ENCODE measurements at places on chromosomes 3 and 15.

DNA sequence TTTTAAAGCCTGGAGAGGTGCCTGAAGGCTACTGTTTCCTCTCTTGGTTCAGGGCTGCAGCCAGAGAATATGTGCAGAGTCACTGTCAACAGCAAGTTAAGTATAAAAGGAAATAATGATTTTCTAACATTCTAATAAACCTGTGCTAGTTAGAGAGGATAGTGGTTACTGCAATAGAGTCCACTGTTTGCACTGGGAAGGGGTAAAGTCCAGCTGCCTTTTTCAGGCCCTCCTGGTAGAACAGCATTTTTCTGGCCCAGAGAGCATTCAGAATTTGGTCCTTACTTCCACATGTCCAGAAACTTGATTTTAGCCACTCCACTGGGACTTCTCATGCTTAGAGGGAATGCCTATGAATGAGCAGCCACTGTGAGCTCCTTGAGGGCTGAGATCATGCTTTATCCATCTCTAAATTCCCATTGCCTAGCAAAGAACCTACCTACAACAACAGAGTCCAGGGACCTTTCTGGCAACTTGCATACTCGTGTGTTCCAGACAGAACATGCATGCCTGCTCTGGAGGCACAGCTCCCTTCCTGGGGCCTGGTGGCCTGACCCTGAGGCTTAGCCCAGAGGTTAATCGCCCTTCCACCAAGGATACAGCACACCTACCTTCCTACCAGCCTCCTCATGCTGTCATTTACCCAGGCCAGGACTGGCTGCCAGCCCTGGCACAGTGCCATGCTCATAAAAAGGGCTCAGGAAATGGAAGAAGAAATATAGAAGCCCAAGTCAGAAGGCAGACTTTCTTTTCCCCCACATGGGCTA is 50.3 kb upstream of the ATP13A3 start:
- peak; percentile 76 for DNase-seq

DNA sequence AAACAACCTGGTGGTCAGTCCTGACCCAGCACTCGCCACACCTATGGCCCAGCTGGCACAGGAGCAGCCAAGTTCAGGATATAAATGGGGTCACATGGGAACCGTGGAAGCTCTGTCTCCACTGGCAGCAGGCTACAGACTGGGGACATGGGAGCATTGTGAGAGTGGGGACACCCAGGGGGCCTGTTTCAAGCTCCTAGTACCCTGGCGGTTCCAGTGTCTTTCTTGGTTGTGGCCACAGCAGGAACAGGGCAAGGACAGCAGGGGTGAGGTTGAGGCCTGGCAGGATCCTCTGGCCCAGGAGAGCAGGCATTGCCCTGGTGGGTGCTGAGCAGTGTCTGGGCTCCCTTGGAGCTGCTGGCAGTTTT is 1.9 kb downstream of the CSK start:
- DNase-seq = no peak

DNA sequence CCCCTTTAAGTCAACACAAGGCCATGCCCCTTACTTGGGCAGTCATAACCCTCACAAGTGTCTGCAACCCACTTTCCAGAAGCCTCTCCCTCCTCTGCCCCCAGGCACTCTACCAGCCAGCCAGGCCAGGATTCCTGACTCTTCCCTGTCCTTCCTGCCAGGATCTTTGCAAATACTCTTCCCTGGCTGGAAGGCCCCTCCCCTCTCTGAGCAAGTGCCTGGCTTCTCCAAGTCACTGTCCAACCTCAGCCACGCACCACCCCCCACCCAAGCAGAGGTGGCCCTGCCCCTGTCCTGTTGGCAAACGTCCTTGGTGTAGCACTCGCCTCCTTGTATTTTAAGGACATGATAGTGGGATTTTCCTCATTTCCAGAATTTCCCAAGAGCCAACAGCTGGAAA is 54.7 kb upstream of the USP3 start:
- DNase-seq = no peak

DNA sequence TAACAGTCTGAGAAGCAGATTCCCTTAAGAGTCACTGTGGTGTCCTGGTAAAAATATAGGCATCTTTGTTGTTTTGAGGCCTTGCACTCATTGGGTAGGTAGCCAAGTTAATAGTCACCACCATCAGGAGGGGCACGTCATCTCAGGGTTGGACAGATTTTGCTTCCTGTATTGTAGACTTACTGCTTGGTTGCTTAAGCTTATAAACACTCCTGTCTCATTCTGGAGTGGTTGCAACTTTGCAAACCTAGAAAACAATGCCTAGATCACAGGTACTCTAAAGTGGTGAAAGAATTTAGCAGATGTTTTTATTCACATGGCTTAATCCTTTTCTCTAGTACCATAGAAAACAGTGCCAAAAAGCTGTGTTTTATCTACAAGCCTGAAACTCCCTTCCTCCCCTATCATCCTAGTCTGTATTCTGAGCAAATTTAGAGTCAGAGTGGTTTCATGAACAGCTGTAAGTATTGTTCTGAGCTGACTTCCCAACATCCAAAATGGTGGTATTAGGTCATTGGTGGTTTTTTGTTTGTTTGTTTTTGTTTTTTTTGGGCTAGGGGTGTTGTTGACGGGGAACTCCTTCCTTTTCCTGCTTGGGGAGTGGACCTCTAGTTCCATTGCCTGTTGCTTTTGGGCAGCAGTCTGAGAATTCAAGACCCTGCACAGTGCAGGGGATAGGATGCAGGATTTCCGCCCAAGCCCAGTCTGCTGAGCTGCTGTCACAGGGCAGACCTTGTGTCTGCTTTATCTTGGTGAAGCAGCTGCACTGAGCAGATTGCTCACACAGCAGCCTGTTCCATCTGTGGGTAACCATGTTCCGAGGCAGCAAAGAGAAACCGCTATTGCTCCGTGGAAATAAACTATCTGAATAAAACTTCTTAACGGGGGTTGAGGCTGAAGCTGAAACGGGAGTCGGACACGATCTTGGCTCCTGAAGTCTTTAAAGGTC is 202.0 kb downstream of the AKAP13 start:
- DNase-seq = peak; percentile 68

GRCh38 chr15:97876281-97876675 is 84.2 kb upstream of the ARRDC4 start:
- DNase-seq = no peak

GRCh38 chr3:185820973-185821758 is 3.7 kb downstream of the IGF2BP2 start:
- DNase-seq = no peak

DNA sequence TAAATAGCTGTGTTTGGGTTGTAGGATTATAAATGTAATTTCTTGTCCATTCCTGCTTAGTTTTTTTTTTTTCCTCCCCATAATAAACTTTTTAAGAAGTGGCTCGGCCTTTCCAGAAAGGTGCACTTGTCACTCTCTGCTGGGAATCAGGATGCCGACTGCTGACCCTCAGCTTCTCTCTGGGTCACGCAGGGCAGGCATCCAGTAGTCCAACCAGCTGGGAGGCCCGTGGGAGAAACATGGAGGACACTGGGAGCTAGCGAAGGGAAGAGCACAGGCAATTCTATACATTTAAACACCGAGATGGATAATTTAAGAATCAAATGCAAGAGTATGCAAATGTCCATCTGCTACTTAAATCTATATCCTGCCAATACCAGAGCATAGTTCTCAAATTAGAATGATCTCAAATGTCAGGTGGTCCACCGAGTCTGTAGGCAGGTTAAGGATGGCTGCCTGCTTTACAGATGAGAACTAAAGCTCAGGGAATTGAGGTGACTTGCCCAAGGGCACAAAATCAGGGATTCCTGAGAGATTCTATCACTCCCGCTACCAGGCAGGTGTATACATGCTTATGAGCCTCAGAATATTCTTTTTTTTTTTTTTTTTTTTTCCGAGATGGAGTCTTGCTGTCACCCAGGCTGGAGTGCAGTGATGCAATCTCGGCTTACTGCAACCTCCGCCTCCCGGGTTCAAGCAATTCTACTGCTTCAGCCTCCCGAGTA is 64.5 kb downstream of the DAPK2 start:
- no peak for DNase-seq

- no peak for DNase-seq
These were observed 44.5 kb downstream of the RPN1 start for GRCh38 chr3:128606094-128606493.

DNA sequence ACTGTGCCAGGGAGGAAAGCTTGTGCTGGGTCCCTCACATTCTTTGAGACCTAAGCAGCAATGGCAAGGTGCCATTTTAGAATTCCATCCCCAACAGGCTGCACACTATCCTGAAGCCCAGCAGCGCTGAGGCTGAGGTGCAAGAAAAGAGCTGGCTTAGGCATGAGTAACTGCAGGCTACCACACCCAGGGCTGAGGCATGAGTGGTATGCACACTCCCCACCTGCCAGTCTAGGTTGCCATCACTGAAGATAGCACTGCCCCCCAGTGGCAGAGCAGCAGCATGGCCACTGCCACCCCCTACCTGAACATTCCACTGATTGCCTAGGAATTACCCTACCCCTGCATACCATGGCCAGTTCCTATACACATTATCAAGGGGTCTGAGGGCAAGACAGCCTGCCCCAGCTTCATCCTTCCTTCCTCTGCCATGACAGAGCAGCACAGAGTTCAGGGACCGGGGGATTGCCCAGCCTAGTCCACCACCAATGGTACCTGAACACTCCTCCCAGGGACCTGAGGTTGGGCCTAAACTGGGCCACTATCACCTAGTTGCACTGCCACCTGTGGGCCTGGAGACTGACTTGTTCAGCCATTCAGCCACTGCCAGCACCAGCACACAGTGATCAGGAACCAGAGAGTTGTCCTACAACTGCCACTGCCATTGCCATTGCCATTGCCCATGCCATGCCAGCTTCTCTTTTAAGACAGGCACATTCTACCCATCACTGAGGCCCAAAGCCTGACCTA is 129.8 kb downstream of the SATB1 start:
- peak; percentile 46 for DNase-seq

GRCh38 chr3:42663581-42664437 is 10.3 kb downstream of the ZBTB47 start:
- DNase-seq = peak; percentile 64

- DNase-seq = no peak
These were observed 93.3 kb upstream of the SLC4A7 start for GRCh38 chr3:27577504-27577903.

DNA sequence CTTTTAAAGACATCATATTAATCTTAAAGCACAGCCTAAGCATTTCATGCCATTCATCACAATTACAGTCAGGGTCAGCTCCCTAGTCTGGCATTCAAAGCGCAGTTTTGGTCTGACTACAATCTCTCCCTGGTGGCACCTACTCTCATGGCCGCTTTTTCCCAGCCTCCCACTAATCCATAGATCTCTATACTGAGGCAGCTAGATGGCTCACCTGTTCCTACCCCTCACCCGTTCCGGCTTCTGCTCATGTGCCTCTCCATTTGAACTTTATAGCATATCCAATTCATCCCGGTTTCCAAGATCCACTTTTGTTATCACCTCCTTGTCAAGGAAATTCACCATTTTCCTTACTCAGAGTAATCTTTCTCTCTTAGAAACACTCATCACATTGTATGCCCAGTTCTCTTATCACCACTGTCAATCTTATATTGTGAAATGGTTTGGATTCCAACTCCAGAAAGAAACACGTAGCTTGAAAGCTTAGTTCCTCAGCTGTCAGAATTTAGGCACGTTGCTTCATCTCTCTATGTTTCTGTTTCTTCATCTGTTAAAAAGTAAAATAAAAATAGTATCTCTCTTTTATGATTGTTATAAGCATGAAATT is 220.0 kb upstream of the UBE2E2 start:
- no peak for DNase-seq

GRCh38 chr3:59726279-59726678 is 676.5 kb upstream of the CFAP20DC start:
- DNase-seq = no peak

DNA sequence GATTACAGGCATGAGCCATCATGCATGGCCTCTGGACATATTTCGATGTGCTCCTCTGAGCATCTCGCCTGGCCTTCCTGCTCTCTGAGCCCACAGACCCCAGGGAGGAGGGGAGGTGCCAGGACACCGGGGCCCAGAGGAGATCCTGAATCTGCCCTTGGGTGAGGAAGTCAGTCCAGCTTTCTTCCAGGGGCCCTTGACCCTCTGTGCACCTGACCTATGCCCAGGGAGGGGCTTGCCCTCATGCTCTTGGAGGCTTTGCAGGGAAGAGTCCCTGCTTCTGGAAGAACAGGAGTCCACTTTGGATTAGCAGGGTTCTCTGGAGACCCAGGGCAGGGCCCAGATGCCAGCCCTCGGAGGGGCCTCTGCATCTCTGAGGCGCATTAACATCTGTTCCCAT is 1.4 kb downstream of the ACSBG1 start:
- no peak for DNase-seq

DNA sequence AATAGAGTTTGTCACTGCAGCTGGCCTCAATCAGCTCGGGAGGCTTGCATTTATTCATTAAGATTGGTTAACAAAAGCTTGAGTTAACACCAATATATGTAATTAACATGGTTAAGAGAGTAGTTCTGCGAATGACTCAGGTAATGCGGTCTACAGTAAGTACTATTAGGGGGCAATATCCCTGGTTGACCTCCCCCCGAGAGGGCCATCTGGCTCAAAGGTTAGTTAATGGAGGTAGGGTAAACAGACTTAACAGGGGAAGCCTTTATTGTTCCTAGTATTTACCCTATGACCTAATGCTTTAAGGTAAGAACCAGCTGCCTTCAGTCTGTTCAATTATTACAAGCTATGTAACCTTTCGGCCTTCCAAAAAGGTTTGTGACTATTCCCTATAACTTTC is 403.3 kb upstream of the SGO1 start:
- no peak for DNase-seq

DNA sequence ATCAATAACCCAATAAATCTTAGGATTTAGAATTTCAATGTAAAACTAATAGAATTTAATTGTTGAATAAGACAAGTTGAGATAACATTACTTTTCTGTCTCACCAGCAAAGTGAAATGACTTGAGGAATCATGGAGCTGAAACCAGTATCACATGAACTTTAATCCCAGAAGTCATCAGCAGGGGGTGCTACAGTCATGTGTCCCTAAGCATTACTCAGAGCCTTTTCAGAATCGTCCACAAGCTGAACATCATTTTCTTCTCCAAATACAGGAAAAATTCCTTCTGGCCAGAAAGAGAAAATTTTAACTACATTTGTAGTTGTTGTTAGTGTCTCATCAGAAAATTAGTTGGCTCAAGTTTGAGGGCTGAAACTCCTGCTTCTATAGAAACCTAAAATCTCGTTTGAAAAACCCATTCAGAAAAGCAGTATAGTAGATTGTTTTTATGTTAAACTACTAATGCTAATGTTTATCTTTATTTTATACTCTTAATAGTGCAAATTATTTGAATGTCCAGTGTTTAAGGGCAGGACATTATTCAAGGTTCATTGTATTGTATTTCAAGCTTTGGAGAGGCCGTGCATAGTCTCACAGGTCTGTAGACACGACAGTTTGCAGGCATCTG is 384.1 kb downstream of the PLOD2 start:
- DNase-seq = no peak

- no peak for DNase-seq
These were observed 154.2 kb downstream of the TIGIT start for GRCh38 chr3:114447950-114448479.

Data from right cardiac atrium (tissue), 5 donors.